Stimulated activated CD8-positive, alpha-beta memory T cell treated with anti-CD3 and anti-CD28 coated beads, Interleukin-4, amount 100 ng/mL, for 1 hour (primary cell): ENCODE measurements at places on chromosomes 4 and X.

DNA sequence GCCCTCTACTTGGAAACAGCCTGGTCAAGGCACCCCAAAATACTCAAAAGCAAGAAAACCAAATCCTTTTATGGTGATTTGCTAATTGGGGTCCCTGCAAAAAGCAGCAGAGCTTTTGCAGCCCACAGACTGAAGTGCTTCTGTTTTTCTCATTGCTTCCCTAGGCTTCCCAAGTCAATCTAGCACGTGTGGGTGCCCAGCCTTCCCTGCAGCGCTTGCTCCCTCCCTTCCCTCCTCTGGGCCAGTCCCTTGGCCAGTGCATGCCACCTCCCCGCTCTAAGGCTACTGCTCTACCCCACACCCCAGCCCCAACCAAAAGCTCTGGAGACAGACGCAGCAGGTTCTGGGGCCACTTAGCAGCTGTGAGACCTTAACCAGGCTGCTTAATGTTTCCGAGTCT, 53.6 kb downstream of the ANAPC4 start:
- DNase-seq = no peak

GRCh38 chr4:45323453-45324058, 597.2 kb upstream of the GNPDA2 start:
- DNase-seq = no peak

DNA sequence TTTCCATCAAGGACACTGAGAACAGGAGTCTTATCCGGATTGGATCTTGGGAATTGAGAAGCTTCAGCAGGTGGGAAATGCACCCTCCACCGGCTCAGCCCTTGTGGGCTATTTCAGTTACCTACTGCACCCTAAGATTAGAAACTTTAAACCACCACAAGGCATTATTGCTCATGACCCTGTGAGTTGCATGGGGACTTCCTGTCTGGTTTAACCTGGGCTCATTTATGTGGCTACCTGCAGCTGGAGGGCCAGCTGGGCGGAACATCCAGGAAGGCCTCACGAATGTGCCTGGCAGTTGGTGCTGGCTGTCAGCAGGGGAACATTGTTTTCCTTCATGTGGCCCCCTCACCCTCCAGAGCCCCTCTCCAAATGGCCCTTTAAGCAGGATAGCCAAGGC, 164.1 kb downstream of the DEFB131A start:
- DNase-seq = no peak

DNA sequence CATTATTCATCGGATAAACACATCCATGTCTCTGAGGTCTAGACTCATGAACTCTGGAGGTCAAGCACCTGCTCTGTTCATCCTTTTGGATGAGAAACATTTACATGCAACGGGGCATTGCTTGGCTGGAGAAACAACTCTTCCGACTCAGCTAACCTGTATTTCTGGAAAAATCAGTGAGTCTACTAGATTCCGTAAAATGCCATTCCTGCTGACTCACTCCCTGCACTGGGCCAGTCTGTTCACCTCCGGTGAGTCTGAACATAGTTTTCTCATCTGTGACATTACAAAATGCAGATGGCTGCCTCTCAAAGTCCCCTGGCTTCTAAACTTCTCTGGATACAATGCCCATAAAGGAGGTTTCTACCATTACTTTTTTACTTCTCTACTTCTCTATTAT, 185.7 kb upstream of the HS3ST1 start:
- DNase-seq = no peak

DNA sequence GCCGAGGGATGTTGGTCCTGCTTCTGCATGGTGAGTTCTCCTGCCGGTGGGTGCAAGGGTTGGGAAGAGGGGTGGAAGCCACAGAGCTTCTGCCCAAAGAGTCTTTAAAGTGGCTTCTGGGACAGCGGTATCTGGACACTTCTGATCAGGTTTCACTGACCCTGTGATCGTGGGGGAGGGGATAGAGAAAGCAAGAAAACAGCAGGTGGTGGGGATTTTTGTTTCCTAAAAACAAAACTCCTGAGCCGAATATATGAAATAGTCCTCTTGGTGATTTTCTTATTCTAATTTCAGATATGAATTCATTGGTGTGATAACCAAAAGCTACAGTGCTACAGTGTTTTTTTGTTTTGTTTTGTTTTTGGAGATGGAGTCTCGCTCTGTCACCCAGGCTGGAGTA, 754 bp downstream of the NYX start:
- DNase-seq = no peak

DNA sequence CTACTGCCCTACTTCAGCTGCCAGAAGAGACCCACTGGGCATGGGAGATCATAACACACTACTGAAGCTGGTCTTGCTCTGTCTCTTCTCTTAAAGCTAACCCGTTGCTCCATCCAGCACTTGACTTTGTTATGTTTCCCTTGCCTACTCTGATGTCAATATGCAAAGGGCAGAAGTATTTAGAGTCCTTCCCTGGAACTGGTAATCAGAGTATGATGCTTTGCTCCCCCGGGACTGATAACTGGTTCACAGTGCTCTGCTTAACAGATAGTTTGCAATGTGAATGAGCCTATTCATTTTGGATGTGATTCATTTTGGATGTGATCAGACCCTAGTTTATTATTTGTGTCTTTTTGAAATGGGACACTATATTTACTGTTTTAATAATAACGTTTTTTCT, 12.3 kb upstream of the UCP1 start:
- no peak for DNase-seq
